ENCODE measurements at places on chromosomes 5 and 9. TPM values are rescaled to one million over a fixed set of nuclear protein-coding genes. Genes with fewer than 3 reads are reported as not detected.

POLE3 gene
- 63.7 TPM for total RNA-seq

PCDHGB6 gene
- 0.14 TPM for total RNA-seq

GLDC gene
- total RNA-seq, result 1.3 TPM

LCN15 gene
- total RNA-seq, result not detected

CER1 gene
- total RNA-seq, result not detected

BNC2 gene
- total RNA-seq, result 0.85 TPM

NXNL2 gene
- total RNA-seq, result not detected

PCDH12 gene
- total RNA-seq, result 0.07 TPM

PRDM9 gene
- total RNA-seq, result not detected

RRAGA gene
- 63.8 TPM for total RNA-seq

DND1 gene
- total RNA-seq, result 0.35 TPM

ZDHHC21 gene
- total RNA-seq, result 2.3 TPM

BAAT gene
- 0.04 TPM for total RNA-seq

SLC25A2 gene
- not detected for total RNA-seq

GALNT12 gene
- total RNA-seq, result 0.81 TPM

JAKMIP2 gene
- total RNA-seq, result not detected

FAM78A gene
- total RNA-seq, result 0.32 TPM

KCNN2 gene
- 0.14 TPM for total RNA-seq

ARRDC1 gene
- total RNA-seq, result 72.3 TPM

PDE4D gene
- 4.2 TPM for total RNA-seq

PCDH1 gene
- total RNA-seq, result 12.1 TPM

BARHL1 gene
- total RNA-seq, result not detected

PALM2AKAP2 gene
- 8.9 TPM for total RNA-seq

IFNK gene
- 72.0 TPM for total RNA-seq

SEMA6A gene
- 0.34 TPM for total RNA-seq

CATSPER3 gene
- 0.10 TPM for total RNA-seq

ZNF367 gene
- total RNA-seq, result 11.7 TPM

ACSL6 gene
- 0.07 TPM for total RNA-seq

PAEP gene
- not detected for total RNA-seq

RASEF gene
- total RNA-seq, result 0.07 TPM

CYSTM1 gene
- 39.0 TPM for total RNA-seq

CDKN2A gene
- 12.8 TPM for total RNA-seq

C5orf46 gene
- total RNA-seq, result 0.65 TPM

VCAN gene
- total RNA-seq, result 2.6 TPM

PCDHA1 gene
- total RNA-seq, result not detected

NRARP gene
- total RNA-seq, result 1.1 TPM
